ENCODE measurements at places on chromosomes 12 and 14.

GRCh38 chr14:86902176-86902950 is 1090.6 kb downstream of the GALC start:
- no peak for DNase-seq

DNA sequence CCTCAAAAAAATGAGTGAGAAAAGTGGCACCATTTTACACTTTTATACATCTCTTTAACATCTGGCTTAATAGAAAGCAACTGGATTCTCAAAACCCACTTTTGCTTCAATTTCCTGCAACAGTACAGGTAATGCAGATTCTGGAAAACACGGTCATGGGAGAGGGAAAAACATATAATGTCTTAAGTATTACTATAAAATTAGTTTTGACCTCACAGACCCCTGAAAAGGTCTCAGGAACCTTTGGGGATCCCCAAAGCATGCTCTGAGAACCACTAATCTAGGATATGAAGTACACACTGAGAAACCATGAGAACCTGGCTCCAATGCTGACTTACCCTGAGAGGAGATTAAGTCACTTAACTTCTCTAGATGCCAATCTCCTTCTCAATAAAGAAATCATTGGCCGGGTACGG is 64.7 kb downstream of the PPP2R5E start:
- DNase-seq: no peak

- DNase-seq: peak; percentile 27
These were observed 1047.5 kb upstream of the FLRT2 start for GRCh38 chr14:84482256-84483071.

DNA sequence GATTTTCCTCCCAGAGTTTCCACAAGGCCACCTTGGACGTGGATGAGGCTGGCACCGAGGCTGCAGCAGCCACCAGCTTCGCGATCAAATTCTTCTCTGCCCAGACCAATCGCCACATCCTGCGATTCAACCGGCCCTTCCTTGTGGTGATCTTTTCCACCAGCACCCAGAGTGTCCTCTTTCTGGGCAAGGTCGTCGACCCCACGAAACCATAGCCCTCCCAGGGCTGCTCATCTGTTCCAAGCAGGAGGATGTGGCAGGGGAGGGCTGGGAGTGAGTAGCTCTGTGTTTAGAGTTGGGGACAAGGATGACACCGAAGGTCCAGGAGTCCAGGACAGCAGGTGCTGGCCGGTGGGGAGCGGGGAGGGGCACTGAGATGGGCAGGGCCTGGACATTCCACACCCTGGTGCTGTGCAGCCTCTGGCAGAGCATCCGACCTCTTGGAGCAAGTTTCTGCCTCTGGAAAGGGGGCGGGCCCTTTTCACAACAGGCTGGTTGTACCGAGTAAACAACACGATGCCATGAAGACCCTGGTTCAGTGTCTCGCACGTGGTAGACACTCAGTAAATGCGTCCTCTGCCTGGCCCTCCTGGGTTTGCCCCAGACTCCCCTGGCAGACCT is 8.2 kb downstream of the SERPINA4 start:
- no peak for DNase-seq

GRCh38 chr14:22606380-22606779 is 8.3 kb downstream of the ABHD4 start:
- DNase-seq: no peak

DNA sequence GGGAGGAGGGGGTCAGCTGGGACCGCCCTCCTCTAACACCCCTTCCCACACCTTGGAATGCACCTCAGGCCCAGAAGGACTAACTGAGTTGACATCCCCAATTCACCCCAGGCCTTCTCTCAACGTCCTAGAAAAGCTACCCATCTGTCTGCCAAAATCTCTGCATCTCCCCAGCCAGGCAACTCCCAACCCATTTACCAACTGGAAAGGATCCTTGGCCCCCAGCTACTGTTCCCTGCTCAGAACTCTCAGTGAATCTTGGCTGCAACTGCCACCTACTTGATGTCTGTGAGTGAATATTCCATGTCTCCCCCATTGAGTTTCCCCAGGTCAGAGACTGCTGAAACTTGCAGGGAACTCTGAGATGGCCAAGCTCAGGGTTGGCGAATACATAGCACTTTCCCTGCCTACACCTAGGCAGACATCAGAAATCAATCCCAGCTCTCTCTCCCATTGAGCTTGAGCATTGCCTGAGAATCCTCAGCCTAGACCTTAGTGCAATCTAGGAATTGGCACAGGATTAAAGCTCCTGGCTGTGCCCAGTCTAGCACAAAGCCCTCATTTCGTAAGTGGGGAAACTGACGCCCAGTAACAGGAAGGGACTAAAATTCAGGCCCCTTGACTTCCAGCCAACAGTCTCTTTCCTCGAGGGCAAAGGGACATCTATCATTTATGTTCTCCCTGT is 71.9 kb upstream of the NCOR2 start:
- no peak for DNase-seq

DNA sequence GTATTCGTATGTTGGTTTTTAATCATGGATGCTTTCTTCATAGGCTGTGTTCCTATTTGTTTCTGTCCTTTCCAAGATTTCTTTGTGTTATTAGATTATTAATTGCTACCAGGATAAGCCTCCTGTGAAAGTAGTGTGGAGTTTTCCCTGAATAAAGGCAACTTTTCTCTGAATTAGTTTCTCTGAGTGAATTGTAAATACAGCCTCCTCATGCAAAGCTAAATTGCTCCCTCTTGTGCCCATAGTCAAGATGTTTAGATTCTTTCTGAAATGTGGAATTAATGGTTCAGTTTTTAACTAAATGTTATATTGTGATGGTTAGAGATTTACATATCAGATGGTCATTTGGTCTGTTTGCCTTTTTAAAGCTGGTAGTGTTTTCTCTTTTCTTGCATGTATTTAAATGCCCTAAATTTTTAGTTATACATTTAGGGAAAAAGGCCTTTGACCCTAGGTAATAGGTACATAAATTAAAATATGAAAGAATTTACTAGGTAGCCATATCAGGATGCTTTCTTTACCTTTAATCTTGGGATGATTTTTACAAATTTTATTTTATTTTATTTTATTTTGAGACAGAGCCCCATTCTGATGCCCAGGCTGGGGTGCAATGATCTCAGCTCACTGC is 8.9 kb downstream of the APAF1 start:
- DNase-seq: no peak

GRCh38 chr12:22248121-22248520 is 86.4 kb downstream of the ST8SIA1 start:
- DNase-seq: no peak

GRCh38 chr14:74083161-74083560 is 1.1 kb downstream of the ALDH6A1 start:
- DNase-seq: no peak

GRCh38 chr12:108235985-108236263 is 103.2 kb downstream of the CMKLR1 start:
- DNase-seq: no peak

- no peak for DNase-seq
These were observed 33.6 kb downstream of the GYS2 start for GRCh38 chr12:21571046-21571445.

- DNase-seq: no peak
These were observed 43.8 kb downstream of the C12orf75 start for GRCh38 chr12:105374303-105374702.

GRCh38 chr14:73311708-73312030 is 74.4 kb downstream of the PAPLN start:
- no peak for DNase-seq

DNA sequence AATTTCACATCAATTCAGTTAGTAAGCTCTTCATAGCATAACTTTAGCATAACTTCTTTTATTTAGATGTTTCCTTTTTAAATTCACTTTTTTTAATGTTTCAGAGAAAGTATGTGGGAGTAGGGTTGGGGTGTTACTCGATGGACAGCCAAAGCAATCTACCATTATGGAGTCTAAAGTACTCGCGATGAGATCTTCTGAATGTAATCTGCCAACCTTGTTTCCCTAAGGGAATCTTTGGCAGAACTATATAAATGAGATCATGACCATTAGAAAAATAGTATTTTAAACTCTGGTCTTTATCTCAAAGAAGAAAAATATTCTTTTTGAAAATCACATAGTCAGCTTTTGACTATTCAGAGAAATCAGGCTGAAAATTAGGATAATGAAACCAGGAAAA is 103.9 kb downstream of the BBS10 start:
- DNase-seq: no peak

GRCh38 chr14:90907178-90907577 is 90.9 kb upstream of the TTC7B start:
- DNase-seq: no peak

DNA sequence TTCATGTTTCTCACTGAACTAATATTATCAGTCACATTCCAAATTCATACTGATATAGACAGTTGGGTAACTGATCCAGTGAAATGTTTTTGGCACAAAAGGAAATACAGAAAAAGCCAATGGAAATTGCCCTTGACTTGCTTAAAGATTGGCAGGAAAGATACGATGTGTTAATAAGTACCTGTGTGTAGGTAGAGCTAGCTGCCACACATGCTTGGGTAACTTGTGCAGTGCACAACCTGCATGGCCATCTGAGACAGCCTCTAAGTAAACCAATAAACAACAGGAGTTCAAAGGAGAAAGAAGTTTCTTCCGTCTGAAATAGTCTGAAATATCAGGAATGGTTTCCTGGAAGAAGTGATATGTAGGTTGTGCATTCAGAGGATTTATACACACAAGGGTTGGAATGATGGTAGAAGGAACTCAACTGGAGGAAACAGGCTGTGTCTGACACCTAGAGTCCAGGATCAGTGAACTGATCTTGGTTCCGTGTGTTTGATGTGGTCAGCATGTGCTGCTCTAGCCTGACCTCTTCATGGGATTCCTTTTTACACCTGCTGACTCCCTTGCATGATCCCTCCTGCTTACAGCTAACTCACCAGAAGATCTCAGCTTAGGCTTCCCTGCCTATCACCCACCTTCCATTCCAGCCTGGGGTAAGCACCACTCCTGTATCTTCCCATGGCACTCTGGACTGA is 81.4 kb upstream of the KRR1 start:
- no peak for DNase-seq

GRCh38 chr14:104746071-104746545 is 6.8 kb upstream of the SIVA1 start:
- no peak for DNase-seq

DNA sequence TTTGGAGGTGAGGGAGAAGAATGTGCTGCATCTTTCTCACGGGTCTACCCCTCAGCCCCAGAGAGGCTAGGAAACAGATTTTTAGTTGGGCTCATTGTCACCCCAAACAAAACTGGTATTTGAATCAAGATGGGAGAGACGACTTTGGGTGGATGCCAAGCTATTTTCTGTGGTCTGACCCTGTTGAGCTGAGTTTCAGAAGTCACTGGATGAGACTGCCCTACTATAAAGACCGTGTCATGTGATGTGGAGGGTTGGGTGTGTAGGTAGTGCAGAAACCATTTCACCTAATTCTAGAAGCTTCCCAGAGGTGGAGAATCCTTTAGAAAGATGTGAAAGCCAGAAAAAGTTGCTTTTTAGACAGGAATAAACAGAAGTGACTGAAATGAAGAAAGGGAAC is 60.2 kb downstream of the IFT43 start:
- no peak for DNase-seq

GRCh38 chr12:42421844-42422779 is 96.1 kb downstream of the PPHLN1 start:
- peak; percentile 8 for DNase-seq

DNA sequence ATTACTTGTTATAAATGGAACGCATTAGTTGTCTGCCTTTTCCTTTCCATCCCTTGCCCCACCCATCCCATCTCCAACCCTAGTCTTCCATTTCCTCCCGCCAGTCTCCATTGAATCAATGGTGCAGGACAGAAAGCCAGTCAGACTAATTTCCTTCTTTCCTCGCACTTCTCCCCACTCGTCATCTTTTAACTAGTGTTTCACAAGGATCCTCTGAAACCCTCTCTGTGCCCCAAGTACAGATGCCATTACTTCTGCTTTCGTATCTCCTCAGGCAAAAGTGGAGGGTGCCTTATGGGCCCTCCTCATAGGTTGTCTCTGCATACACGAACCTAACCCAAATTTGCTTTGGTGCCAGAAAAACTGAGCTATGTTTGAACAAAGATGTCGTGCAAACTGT is 4.2 kb downstream of the DAZAP2 start:
- no peak for DNase-seq

DNA sequence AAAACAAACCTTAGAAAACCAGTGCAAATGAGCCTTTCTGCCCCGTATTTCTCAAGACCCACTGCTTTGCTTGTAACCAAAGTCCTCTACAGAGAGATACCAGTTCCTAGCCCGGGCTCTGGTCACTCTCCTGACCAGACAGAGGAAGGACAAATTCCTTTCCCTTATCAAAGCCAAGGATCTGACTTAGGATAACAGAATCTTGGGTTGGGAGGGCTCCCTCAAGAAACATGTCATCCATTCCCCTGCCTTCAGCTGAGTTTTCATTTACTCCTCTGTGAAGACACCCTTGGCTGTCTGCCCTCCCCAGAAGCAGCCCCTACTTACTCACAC is 116.0 kb upstream of the PARP11 start:
- no peak for DNase-seq

GRCh38 chr14:105529569-105530284 is 3.3 kb downstream of the TMEM121 start:
- no peak for DNase-seq

DNA sequence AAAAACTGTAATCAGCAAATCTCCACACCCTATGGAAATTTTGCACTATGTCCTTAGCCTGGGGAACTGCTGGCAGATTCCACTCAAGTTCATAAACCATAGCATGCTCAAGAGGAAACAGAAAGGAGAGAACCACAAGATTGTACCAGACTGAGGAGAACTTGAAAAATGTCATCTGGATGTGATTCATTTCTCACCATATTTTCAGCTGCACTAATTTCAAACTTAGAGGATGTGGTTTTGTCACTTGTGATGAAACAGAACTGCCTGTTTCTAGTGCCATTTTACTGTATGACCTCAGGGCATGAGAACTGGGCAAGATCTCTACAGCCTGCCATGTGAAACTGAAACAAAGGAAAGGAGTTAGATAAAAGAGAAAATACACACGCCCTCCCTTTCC is 1493.1 kb upstream of the FLRT2 start:
- peak; percentile 26 for DNase-seq

DNA sequence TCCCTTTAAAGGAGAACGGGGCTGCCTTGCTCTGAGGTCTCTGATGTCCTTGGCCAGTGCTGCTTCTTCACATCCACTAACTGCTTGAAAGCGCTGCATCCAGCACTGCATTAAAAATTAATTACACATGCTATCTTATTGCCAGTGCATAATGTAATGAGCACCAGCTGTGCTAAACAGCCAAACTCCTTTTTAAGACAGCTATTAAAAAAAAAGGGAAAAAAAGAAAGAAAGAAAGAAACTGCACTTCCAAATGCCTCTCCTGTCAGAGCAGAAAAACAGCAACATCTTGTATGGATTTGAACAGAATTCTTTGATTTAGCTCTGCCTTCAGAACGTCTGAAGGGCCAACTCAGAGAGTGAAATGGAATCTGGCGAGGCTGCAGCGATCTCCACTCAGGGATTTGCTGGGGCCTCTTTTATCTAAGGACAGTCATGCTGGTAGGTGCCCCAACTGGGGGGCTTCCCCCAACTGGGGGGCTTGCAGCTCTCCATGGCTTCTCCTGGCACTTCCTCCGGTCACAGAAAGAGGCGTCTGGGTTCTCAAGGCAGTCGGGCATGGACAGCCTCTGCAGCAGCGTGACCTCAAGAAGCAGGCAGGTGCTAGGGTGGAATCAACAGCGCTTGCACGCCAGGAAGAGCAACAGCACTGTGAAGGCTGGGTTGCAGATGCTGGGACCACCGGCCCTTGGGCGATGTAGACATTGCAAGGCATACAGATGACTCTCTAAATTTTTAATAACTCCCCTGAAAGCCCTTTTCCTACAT is 46.4 kb downstream of the BCL11B start:
- no peak for DNase-seq

All from BJ (cell line).